Lower lobe of right lung (tissue), 2 donors: ENCODE measurements at places on chromosomes 13 and 19. TPM values are rescaled to one million over a fixed set of nuclear protein-coding genes. Genes with fewer than 3 reads are reported as not detected.

C19orf33 gene
- total RNA-seq = 35.6 TPM

CBY2 gene
- not detected for total RNA-seq

ZNF177 gene
- total RNA-seq = 2.2 TPM

NRTN gene
- 2.7 TPM for total RNA-seq

ZNF135 gene
- 3.6 TPM for total RNA-seq

DNA sequence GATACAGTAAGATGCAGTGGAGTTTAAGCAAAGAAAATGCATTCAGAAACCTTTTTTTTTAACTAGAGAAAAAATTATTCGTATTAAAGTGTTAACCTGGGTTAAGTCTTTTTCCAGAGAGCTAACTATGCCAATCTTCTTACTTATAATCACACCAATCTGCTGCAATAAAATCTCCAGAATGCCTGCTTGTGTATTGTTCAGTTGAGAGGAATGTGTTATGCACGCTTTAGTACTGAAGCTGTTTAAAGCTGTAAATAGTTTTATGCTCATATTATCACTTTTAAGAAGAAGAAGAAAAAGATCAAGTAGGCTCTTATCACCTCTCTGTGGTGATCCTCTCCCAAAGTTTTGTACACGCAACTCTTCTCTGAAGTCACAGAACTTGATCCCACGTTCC, 528.7 kb downstream of the RFC3 start:
- DNase-seq = no peak

DNA sequence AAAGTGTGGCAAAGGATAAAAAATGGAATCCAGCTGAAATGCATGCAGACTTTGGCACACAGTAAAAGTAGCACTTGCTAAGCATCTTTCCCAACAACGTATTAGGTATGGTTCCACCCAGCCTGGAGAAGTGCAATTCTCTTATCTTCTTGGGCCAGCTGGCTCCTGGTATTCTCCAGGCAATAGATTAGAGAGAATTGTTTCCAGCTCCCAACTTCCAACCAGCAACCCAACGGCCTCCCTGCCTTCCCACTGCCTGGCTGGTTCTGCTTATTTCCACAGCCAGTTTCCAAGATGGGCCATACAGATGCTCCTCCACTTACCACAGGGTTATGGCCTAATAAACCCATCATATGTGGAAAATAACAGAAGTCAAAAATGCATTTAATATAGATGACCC, 133.4 kb downstream of the OXGR1 start:
- DNase-seq = no peak

- peak; percentile 56 for DNase-seq
Observed at GRCh38 chr19:11164879-11165406, 9.4 kb upstream of the SPC24 start.

DNA sequence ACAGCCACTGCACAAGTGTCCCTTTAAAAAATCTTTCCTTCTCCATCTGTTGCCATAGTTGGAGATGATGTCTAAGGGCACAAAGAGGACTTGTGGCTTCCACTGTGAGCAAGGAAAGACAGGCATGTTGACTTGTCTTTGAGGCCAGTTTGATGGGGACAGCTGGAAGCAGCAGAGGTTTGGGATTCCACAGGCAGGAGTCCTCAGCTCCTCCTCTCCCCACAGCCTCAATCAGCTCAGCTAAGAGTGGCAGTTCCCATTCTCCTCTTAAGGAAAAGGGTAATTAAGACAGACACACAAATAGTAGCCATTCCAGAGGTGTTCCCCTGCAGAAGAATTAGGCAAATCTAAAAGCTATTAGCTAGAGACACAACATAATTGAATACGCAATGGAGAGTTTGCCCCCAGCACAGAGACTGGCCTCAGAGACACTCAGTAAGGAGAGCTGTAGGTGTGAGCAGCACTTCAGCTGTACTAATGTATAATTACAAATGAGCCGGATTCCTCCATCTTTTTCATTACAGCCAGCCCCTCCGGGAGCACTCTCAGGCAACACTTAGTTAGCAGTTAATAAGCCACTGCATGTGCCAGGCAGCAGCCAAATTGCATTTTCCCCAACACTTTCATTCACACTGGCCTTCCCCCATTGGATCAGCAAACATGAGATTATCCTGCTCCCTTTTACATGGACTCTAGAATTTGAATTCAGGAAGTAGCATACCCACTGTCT, 434.0 kb downstream of the FOXO1 start:
- no peak for DNase-seq

DNA sequence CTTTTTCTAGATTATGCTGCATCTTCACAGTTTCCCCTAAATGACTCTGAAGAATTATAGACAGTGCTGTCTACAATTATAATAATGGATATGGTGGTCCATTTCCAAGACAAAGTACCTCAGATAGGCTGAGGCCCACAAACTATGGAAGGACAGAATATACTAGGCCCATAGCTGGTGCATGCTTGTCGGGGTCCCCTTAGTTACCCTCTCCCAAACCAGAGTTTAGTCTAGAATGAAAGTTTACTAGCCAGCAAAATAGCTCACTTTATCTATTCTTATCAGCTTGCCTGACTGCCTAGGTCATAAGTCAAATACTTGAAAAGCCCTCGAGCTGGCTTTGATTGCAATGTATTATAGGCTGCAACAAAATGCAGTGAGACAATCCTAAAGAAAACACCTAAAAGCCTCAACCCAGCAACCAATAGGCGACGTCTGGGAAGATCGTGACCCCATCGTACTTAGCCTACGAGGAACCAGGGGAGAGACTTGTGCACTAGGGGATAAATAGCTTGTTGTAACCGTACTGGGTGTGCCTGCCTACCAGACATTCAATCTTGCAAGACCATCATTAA, 785 bp upstream of the IGFL2 start:
- no peak for DNase-seq

GRCh38 chr13:96681766-96682165, 312.5 kb downstream of the OXGR1 start:
- DNase-seq = no peak
